ENCODE measurements at places on chromosomes 11 and 22.
A peak's percentile ranks its signal among the peaks of the same experiment; 100 is the strongest.

DNA sequence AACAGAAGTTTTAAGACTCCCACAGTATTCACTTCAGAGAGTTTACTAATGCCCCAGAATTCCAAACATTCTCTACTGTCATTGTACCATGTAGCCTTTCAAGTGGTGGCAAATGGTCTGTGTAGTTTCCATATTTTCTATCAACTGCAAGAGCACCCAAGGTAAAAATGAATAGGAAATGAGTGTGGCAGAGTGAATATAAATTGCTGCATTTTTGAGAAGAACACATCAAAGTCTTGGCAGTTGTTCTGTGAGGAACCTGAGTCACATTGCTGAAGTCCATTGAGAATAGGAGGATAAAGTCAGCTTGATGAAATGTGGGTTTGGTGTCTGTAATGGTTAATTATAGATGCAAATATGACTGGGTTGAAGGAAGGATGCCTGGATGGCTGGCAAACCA, 193.6 kb downstream of the AASDHPPT start:
- H3K27ac ChIP-seq, result no peak overlapping the region
- DNase-seq, result no peak
- no peak overlapping the region for H3K4me3 ChIP-seq
- H3K27me3 ChIP-seq, result no peaks in the 10 kb centered on the region
- no peaks in the 10 kb centered on the region for H3K36me3 ChIP-seq
- no peaks in the 10 kb centered on the region for H3K4me1 ChIP-seq

GRCh38 chr11:19979519-19979845, 180.8 kb downstream of the DBX1 start:
- no peak overlapping the region for H3K4me3 ChIP-seq
- H3K36me3 ChIP-seq, result peaks cover 6% of the 10 kb centered on the region
- no peak overlapping the region for H3K27ac ChIP-seq
- DNase-seq, result no peak
- no peaks in the 10 kb centered on the region for H3K27me3 ChIP-seq

GRCh38 chr22:32416556-32417085, 4.6 kb upstream of the RTCB start:
- no peak overlapping the region for H3K4me3 ChIP-seq
- H3K27me3 ChIP-seq, result no peaks in the 10 kb centered on the region
- no peak for DNase-seq
- H3K4me1 ChIP-seq, result no peaks in the 10 kb centered on the region

DNA sequence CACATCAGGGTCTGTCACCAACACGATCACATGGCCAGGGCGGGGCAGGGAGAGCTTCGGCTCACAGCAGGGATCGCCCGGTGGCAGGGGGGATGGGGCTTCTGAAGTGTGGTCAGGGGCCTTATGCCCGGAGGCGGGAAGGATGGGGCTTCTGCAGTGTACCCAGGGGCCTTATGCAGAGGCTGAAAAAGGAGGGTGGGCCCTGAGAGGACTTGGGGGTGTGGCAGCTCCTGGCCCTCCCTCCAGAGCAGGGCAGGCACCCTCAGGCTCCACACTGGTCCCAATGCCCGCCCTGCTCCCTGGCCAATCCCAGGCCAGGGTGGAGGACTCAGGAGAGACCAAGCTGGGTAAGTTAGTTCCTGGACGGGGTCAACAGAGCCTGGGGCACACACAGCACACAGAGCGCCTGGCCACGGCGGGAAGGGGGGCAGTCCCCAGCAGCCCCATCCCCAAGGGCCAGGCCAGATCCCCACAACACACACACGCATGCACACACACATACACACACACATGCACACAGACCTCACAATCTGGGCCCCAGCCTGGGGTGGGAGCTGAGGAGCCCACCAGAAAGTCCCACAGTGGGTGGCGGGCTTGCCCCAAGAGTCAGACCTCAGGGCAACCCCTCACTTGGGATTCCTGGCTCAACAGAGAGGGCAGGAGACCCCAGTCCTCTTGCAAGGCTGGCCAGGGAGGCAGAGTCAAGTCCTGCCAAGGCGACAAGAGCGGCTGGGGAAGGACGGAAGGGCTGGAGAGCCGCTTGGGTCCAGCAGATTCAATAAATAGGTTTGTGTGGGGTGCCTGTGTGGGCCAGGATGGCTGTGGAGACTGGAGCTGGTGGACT, 1.1 kb upstream of the CEND1 start:
- no peaks in the 10 kb centered on the region for H3K36me3 ChIP-seq
- DNase-seq, result no peak
- H3K27ac ChIP-seq, result no peak overlapping the region
- no peak overlapping the region for H3K4me3 ChIP-seq
- peaks cover 22% of the 10 kb centered on the region for H3K4me1 ChIP-seq

GRCh38 chr11:33559567-33559966, 141.1 kb downstream of the C11orf91 start:
- no peak overlapping the region for H3K27ac ChIP-seq
- no peaks in the 10 kb centered on the region for H3K4me1 ChIP-seq
- DNase-seq, result no peak
- no peak overlapping the region for H3K4me3 ChIP-seq
- no peaks in the 10 kb centered on the region for H3K36me3 ChIP-seq

GRCh38 chr22:24247011-24247507, 2.2 kb upstream of the GGT5 start:
- no peaks in the 10 kb centered on the region for H3K4me1 ChIP-seq
- peak overlapping the region; percentile 82 for H3K27ac ChIP-seq
- H3K27me3 ChIP-seq, result no peaks in the 10 kb centered on the region
- no peaks in the 10 kb centered on the region for H3K36me3 ChIP-seq
- DNase-seq, result no peak

DNA sequence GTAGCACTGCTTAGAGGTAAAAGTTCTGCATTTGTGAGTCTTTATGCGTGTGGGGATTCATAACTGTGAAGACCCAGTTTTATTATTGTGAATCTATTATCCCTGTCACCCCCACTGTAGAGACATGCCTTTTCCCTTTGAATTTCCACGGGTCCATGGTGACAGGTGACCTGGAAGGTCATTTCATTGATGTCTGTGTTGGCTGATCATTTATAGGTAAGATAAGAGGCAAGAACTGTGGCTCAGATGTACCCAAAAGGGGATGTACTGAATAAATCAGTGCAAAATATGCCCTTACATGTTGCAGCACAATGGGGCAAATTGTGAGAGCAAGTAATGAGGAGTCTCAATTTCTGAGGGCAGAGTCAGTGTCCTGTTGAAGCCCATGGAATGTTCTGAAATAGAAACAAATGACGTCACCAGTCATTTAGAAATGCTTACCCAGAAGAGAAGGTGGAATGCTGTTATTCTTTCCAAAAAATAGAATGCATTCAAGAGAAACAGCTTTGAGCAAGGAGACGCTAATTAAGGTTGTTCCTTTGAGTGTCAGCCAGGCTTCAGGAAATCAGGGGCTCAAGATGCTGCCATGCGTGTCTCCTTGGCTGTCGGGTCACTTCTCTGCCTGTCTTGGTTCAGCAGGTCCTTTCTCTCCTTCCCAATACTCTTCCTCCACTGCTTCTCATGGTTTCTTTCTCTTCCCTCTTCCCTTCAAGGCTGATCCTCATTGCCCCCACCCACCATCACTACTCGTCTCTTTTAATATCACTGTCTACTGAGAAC, 118.7 kb upstream of the E2F8 start:
- no peaks in the 10 kb centered on the region for H3K4me1 ChIP-seq
- no peak overlapping the region for H3K4me3 ChIP-seq
- H3K36me3 ChIP-seq, result no peaks in the 10 kb centered on the region
- no peak for DNase-seq
- no peak overlapping the region for H3K27ac ChIP-seq

DNA sequence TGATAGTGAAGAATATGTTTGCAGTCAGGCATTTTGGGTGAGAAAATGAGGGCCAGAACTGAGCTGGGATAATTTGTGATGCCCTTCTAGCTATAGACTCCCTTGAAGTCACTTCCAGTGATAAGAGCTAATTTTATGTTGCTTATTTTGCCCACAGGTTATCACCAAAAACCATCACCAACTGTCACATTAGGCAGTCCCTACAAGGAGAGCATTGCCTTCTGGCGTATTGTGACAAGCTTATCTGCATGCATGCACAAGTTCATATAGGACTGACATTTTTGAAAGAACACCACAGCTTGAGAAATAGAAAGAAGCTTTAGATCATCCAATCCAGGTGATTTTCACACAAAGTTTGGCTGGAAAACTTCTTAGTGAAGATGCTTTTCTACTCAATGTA, 735.3 kb upstream of the RAG2 start:
- no peaks in the 10 kb centered on the region for H3K36me3 ChIP-seq
- H3K27ac ChIP-seq, result no peak overlapping the region
- no peak for DNase-seq
- no peaks in the 10 kb centered on the region for H3K27me3 ChIP-seq
- no peak overlapping the region for H3K4me3 ChIP-seq
- H3K4me1 ChIP-seq, result no peaks in the 10 kb centered on the region

- no peak for DNase-seq
- no peaks in the 10 kb centered on the region for H3K27me3 ChIP-seq
- no peak overlapping the region for H3K4me3 ChIP-seq
- no peaks in the 10 kb centered on the region for H3K4me1 ChIP-seq
Measured at GRCh38 chr22:44928711-44929358, 81.0 kb downstream of the PHF21B start.

DNA sequence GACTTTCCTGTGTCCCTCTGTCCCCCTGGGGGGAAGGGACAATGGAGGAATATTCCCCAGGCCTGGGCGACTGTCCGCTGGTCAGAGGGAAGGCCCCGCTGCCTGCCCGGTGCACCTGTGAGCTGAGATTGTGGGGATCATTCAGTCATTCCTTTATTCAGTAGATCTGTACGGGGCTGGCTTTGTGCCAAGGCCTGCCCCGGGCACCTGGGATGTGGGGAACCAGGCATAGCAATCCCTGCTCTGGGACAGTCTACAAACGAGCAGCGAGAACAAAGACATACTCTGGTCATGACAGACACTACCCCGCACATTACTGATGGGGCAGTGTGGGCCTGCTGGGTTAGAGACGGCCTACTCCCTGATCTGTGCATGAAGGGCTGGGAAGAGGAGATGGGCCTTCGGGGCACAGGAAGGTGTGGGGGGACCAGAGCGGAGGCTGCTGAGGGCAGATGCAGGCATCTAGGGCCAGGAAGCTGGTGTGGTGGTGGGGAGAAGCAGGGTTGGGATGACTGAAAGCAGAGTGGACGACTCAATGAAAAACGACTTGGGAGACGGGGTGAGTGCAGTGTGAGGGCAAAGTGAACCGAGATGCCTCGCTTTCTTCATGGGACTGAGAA, 1.8 kb upstream of the MYO7A start:
- peaks cover 35% of the 10 kb centered on the region for H3K4me1 ChIP-seq
- no peaks in the 10 kb centered on the region for H3K36me3 ChIP-seq
- H3K4me3 ChIP-seq, result no peak overlapping the region
- DNase-seq, result no peak
- H3K27ac ChIP-seq, result no peak overlapping the region

DNA sequence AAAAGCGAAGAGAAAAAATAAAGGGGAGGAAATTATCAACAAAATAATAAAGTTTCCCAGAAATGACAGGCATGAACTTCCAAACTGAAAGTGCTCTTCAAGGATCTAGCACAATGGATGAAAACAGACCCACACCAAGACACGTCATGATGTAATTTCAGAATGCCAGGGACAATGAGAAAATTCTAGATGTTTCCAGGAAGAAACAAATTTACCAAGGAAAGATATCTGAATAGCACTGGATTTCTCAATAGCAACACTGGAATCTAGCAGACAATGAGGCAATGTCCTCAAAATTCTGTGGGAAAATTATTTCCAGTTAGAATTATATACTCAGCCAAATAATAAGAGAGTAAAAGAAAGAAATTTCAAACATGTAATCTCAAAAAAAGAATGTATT, 46.0 kb downstream of the DENND5A start:
- no peaks in the 10 kb centered on the region for H3K27me3 ChIP-seq
- no peaks in the 10 kb centered on the region for H3K36me3 ChIP-seq
- peak overlapping the region; percentile 71 for H3K27ac ChIP-seq
- peaks cover 35% of the 10 kb centered on the region for H3K4me1 ChIP-seq
- no peak overlapping the region for H3K4me3 ChIP-seq

GRCh38 chr22:27636716-27637508, 164.6 kb downstream of the MN1 start:
- no peaks in the 10 kb centered on the region for H3K36me3 ChIP-seq
- no peaks in the 10 kb centered on the region for H3K27me3 ChIP-seq
- peak; percentile 63 for DNase-seq
- H3K4me1 ChIP-seq, result no peaks in the 10 kb centered on the region
- peak overlapping the region; percentile 89 for H3K27ac ChIP-seq
- H3K4me3 ChIP-seq, result no peak overlapping the region

DNA sequence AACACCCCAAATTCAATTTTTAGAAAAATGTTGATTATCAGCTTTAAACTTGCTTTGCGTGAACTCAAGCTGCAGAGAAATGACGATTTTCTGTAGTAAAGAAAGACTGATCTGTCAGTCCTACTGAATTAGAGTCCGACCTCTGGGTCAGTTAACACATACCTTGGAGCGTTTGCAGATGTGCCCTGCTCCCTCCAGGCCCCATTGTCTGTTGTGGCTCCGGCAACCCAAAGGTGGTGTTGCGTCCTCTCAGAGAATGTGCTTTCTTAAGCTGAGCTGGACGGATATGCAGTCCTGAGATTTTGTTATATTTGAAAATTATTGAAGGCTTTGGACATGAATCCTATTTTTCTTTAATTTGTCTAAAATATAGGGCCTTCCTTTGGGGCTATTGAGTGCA, 31.5 kb upstream of the MYO18B start:
- no peak overlapping the region for H3K27ac ChIP-seq
- H3K4me3 ChIP-seq, result no peak overlapping the region
- H3K27me3 ChIP-seq, result no peaks in the 10 kb centered on the region

DNA sequence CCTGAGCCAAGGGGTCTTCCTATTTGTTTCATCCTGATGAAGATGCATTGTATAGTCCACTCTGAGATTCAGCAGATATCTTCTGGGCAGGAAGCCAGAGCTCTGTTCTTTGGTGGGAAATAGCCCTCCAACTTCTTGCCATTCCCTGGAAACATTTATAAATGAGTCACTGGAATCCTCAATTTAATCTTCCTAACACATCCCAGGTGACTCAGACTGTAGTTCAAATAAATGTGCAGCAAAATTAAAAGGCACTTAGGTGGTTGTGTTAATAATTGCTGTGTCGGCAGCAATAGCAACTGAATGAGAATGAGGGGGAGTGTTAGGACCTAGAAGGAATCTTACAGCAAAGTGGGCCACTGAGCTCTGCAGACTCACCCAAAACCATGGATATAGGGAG, 108.6 kb downstream of the INSC start:
- no peak overlapping the region for H3K4me3 ChIP-seq
- H3K27me3 ChIP-seq, result no peaks in the 10 kb centered on the region
- DNase-seq, result no peak

DNA sequence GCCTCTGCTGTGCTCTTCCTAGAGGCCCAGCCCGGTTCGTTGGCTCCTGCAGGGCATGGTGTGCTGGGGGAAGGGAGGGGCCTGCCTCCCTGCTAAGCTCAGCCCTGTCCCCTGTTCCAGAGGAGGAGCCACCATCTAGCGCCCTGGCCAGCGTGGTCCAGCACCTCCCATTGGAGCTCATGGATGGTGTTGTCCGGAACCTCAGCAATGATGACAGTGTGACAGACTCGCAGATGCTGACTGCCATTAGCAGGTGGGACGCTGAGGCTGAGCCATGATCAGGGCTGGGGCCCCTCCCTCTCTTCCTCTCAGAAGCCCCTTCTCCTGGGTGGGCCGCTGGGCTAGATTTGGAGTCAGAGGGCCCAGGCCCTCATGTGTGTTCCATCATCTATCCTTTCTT, 9.1 kb downstream of the USP35 start:
- peaks cover 19% of the 10 kb centered on the region for H3K4me1 ChIP-seq
- no peak overlapping the region for H3K4me3 ChIP-seq
- no peaks in the 10 kb centered on the region for H3K27me3 ChIP-seq
- no peak for DNase-seq

GRCh38 chr11:123361110-123361509, 69.0 kb upstream of the GRAMD1B start:
- peaks cover 25% of the 10 kb centered on the region for H3K4me1 ChIP-seq
- no peaks in the 10 kb centered on the region for H3K36me3 ChIP-seq
- no peak overlapping the region for H3K27ac ChIP-seq
- DNase-seq, result no peak
